ENCODE measurements at places on chromosomes 16 and 17. TPM values are rescaled to one million over a fixed set of nuclear protein-coding genes. Genes with fewer than 3 reads are reported as not detected.

Gene GNGT2
- total RNA-seq = not detected

Gene CLDN7
- total RNA-seq = 1.2 TPM

Gene KCNG4
- 0.15 TPM for total RNA-seq

Gene LIMD2
- total RNA-seq = 33.5 TPM

Gene TBC1D3I
- total RNA-seq = 1.5 TPM

Gene ACSF2
- 20.3 TPM for total RNA-seq

Gene EVPLL
- not detected for total RNA-seq

Gene KRT9
- not detected for total RNA-seq

Gene NFATC2IP
- total RNA-seq = 29.3 TPM

Gene G6PC3
- total RNA-seq = 47.8 TPM

Gene TM4SF5
- not detected for total RNA-seq

Gene TMC6
- 77.3 TPM for total RNA-seq

Gene FBXL19
- 15.0 TPM for total RNA-seq

Gene RAB40C
- 7.0 TPM for total RNA-seq

Data from melanocyte of skin (primary cell).